ENCODE measurements at places on chromosomes 12 and 14.

DNA sequence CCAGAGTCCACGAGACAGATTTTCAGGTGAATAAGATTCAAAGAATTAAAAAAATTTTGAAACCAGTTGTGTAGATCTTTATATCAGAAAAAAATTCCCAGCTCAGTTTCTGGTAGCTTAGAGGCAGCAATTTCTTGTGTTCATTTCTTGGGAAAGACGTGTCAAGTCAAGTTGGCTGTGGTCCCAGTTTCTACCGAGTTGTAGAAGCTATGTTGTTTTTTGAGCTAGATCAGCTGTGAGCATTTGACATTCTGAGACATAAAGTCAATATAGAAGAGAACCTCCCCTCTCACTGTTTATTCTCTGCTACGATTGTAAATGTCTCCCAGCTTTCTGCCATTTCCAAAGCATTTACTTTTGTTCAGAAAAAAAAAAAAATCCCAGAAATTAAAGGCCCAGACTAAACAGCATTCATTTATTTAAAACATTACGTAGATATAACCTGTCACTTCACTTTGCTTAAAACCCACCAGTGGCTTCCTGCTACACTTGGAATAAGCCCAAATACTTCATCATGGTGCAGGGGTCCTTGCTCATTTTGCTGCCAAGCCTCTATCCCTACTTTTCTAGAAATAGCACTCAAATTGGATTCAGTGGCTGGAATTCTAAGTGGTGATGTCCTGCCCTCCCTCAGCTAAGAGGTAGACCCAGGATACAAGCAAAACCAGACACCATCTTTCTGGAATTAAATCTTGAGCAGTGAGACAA is 20.6 kb upstream of the PYGL start:
- no peak for DNase-seq

- DNase-seq, result no peak
Observed at GRCh38 chr14:56494167-56494566, 85.4 kb upstream of the TMEM260 start.

- no peak for DNase-seq
Observed at GRCh38 chr12:31246470-31246850, 79.5 kb downstream of the SINHCAF start.

GRCh38 chr14:59630288-59630963 is 53.8 kb upstream of the CCDC175 start:
- no peak for DNase-seq

GRCh38 chr14:73727166-73727565 is 13.0 kb upstream of the PNMA1 start:
- no peak for DNase-seq

GRCh38 chr12:82862069-82862841 is 175.5 kb downstream of the TMTC2 start:
- DNase-seq, result no peak

DNA sequence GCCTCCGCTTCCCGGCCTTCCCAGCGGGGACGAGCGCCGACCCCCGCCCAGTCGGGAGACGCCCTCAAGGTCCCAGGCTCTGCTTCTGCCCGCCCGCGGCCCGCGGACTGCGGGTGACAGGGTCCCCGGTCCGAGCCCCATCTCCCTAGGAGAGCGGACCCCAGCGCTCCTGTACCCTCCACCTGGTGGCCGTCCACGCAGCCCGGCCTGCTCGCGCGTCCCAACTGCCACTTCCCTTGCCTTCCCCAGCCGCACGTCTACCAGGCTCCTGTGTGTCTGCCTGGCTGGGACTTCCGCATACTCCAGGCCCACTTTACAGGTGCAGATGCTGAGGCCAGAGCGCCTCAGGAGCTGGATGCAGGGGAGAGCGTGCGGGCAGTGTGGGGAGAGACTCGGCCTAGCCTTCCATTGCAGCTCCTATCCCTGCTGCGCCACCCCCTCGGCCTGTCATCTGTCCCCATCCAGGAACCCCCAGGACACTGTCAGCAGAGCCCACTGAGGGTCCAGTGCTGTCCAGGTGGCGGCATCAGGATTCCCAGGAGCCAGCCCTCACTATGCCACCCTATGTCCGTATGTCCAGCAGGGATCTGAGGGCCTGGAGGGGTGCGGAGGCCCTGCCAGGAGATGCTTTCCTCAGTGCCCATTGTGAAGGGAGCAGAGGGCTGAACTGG is 8.0 kb upstream of the ANKRD9 start:
- DNase-seq, result no peak

DNA sequence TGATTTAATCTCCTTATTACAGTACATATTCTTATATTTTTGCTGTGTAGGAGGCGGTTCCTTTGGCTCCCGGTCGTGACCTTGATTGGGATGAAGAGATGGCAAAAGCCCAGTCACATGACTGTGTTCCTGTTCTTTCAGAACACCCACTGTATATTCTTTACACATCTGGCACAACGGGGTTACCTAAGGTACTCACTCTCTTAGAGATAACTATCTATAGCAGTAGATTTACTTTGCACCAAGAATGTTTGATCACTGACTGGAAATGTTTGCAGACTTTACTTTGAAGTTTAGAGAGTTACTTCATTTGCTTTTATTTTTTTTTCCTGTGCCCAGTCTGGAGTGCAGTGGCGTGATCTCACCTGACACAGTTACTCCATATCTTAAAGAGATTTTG is 65.2 kb downstream of the ACSS3 start:
- no peak for DNase-seq

DNA sequence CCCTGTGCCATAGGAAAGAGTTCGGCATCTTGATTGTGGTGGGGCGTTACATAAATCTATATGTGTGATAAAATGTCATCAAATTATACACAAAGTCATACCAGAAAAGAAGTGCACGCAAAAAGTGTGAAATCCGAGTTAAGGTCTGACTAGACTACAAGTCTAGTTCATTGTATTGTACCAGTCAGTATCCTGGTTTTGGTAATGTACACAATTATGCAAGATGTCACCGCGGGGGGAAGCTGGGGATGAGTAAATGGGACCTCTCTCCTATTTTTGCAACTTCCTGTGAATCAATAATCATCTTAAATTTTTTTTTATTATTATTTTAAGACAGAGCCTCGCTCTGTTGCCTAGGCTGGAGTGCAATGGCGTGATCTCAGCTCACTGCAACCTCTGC is 43.2 kb upstream of the BCL11B start:
- DNase-seq, result no peak

- no peak for DNase-seq
Observed at GRCh38 chr12:69284131-69284530, 44.8 kb downstream of the CPSF6 start.

DNA sequence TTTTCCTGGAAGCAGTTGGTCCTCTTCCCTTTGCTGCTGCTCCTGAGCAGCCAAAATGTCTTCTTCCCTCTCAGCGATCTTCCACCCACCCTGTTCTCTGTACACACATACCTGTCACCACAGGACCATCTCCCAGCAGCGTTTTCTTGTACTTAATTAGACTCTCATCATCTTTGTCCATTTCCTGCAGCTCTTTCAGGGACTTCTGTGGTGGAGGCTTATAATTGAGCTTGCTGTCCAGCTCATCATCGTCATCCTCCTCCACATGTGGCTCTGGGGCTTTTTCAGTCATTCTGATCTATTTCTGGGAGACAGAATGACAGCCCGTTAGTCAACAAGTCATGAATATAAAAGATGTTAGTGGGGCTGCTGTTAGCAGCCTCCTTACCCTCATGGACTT is 11.0 kb downstream of the ARHGDIB start:
- DNase-seq, result no peak

DNA sequence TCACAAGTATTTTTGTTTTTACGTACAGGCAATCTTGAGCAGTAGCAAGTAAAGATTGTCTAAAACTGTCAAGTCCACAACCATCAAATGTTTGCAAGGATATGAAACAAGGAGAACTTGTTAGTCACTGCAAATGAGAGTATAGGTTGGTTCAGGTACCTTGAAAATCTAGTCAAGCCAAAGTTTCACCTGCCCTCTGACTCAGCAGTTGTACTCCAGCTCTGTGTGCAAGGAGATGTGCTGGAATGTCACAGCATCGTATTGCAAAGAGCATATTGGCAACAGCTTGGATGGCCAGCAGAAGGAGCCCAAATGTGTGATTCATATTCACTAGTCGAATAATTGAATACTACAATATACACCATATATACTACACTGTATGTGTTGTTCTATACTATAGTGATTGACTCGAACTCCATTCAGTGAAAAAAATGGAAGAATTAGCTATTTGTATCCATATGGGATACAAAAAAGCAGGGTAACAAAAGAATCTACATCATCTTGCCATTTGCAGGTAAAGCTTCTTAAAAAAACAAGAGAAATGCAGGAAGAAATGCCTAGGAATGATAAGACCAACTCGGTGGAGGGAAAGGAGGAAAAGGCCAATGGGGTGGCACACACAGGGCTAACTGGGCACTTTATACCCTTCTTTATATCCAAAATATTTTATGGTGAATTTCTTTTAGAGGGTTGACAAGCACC is 44.0 kb downstream of the EID3 start:
- no peak for DNase-seq

DNA sequence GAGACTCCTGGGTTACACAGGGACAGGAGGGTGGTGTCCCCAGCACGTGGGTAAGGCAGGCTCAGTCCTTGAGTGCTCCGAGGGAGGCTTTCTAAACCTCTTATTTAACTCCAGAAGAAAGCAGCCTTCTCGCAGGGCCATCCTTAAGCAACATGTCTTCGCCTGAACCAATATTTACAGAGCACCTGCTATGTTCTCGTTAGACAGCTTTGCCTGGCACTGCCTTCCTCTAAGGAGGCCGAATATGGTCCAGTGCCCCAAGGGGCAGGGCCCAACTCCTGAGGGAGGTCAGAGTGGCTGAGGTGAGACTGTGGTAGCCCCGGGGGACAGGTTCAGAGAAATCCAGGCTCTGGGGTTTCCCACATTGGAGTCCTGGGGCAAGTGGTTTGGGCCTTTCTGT is 2.1 kb upstream of the SCARB1 start:
- no peak for DNase-seq

- DNase-seq, result no peak
Observed at GRCh38 chr12:100857971-100858370, 63.4 kb downstream of the ANO4 start.

GRCh38 chr12:75658901-75659823 is 147.8 kb upstream of the KRR1 start:
- no peak for DNase-seq

DNA sequence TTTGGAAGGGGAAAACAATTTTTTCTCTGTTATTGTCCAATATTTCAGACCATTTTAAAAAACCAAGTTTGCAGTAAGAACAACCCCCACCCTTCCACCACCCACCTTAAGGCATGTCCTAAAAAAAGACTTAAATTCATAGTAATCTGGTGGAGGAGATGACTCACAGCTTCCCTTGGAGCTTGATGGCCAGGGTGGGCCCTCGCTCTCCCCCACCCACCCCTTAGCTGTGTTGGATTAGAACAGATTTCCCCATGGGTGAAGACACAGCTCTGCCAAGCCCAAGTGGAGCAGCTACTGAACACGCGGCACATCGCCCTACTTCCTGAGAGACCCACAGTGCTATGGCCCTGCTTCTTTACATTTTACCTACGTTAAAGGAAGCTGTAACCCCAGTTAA is 140.3 kb downstream of the GCH1 start:
- DNase-seq, result no peak

GRCh38 chr14:87935081-87935828 is 57.7 kb downstream of the GALC start:
- DNase-seq, result no peak

- DNase-seq, result no peak
Observed at GRCh38 chr14:94081386-94081820, 293 bp downstream of the IFI27L1 start.

DNA sequence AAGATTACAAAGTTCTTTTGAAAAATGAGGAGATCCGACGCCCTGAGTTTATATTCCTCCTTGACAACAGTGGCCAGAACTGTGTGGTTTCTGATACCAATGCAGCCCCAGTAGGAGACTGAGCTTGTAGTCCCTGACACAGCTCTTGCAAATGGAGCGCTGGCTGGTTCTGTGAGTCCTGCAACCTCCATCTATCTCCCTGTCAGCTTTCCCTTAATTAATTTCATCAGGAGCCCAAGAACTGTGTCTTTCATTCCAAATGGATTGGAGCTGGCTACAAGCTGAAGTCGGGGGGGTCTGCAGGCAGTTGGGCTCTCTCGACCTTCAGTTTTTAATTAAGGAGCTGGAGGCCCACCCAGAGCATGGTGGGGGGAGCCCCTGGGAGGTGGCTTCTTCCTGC is 160.6 kb downstream of the ADGRD1 start:
- no peak for DNase-seq

- no peak for DNase-seq
Observed at GRCh38 chr12:120125792-120126634, 9.5 kb upstream of the RAB35 start.

DNA sequence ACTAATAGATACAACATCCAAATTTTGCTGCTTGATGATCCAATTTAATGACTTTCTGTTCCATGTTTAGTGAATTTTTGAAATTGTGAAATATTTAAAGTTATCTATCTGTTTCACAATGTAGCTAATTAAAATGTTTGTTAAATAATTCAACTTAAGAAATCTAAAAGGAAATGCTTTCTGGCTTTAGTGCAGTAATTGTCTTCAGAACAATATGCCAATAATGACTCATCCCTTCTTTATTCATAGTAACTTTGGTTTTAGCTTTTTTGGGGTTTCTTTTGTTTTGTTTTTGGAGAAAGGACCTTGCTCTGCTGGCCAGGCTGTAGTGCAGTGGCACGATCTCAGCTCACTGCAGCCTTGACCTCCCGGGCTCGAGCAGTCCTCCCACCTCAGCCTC is 479.2 kb upstream of the RGS6 start:
- no peak for DNase-seq

DNA sequence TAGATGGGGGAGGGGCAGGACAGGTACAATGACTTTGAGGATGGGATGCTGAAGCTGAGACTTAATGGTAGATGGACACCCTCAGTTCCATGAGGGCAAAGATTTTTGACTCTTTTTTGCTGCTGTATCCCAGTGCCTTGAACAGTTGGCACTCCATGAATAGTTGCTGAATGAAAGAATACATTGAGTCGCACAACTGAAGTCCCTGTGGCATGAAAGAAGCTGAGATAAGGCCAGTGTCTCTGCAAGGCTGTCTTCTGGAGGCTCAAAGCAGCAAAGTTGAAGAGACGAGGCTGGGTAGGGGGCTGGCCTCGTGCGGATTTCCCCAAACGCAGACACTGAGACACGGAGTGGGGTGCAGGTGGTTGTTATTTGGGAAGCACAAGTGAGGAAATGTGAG is 179.3 kb downstream of the ADCK1 start:
- no peak for DNase-seq

GRCh38 chr14:55327179-55327578 is 56.0 kb downstream of the FBXO34 start:
- DNase-seq, result no peak

DNA sequence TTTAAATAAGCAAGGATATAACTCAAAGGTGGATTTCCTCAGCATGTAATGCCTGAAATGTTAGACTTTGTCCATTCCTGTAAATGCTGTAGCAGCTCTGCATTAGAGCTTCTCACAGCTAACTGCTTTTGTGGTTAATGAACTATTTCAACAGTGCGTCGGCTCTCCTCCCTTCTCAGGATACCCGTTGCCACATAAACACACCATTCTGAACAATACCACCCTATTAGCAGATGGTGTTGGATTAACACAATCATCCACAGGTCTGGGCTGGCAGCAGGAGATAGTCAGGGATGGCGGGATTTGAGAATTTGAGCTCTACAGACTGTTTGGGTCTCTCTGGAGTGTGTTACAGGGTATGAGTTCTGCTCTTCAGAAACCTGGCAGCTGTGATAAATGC is 33.5 kb upstream of the C12orf42 start:
- DNase-seq, result no peak

GRCh38 chr12:106267535-106267934 is 19.7 kb upstream of the CKAP4 start:
- DNase-seq, result no peak

Measured in cortex of kidney (tissue), 1 donor.